ENCODE measurements at places on chromosomes 1 and 21. TPM values are rescaled to one million over a fixed set of nuclear protein-coding genes. Genes with fewer than 3 reads are reported as not detected.
A peak's percentile ranks its signal among the peaks of the same experiment; 100 is the strongest.

DNA sequence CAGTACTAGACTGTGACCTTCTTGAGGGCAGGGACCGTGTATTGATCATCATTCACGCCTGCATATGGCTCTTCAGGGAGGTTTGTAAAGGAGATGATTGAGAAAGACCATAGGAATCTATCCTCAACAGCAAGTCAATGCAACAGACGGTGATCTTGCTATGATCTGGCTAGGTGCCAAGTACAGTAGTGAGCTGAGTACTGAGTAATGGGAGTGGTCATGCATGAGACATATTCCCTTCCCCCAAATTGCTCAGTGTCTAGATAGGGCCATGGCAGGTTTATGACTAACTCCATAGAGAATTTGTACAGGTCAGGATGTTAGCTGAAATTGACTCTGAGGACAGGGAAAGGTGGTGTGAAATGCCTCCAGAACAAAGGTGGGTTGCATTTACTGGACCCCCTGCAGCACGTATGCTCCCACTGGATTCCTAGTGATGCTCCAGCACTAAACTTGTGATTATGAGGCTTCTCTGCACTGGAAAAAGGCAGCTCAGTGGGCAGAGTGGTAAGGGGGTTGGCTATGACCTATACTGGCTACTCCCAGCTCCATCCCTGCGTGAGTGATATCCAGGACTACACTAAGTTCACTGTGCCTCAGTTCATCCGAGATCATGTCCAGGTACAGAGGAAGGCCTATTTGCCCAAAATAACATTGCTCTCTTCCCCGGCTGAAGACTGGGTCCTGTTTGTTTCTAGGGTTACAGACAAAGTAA lies 37.2 kb downstream of the KCNJ6 start:
- DNase-seq: peak; percentile 69

DNA sequence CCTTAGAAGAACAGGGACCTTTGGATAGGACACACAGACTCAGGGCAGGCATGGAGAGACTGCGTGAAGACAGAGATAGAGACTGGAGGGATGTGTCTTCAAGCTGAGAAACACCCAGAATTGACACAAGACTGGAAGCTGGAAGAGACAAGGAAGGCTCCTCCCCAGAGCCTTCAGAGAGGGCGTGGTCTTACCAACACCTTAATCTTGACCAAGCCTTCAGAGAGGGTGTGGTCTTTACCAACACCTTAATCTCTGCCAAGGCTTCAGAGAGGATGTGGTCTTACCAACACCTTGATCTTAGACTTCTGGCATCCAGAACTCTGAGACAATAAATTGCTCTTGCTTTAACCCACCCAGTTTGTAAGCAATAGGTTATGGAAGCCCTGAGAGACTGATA lies 481.4 kb upstream of the VAMP3 start:
- DNase-seq: no peak

AADACL3 gene
- total RNA-seq: not detected

DNA sequence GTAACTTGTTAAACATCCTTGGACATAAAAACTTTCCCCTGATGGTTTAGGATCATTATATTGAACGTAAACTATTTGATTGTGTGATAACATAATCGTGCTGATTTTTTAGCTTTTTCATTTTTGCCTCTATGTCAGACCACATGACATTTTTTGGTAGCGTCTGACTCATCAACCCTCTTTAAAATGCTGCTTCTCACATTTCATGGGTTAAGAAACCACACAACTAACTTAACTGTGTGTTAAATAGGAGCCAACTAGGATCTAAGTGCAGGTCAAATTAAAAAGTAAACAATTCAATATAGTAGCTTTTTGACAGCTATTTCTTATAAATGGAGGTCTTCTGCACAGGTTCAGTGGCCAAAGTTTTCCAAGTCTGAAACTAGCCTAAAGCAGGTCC lies 9.8 kb downstream of the BTG3 start:
- DNase-seq: peak; percentile 68

GRCh38 chr1:236425031-236425663 lies 31.1 kb downstream of the EDARADD start:
- no peak for DNase-seq

ALG14 gene
- 6.4 TPM for total RNA-seq

DNA sequence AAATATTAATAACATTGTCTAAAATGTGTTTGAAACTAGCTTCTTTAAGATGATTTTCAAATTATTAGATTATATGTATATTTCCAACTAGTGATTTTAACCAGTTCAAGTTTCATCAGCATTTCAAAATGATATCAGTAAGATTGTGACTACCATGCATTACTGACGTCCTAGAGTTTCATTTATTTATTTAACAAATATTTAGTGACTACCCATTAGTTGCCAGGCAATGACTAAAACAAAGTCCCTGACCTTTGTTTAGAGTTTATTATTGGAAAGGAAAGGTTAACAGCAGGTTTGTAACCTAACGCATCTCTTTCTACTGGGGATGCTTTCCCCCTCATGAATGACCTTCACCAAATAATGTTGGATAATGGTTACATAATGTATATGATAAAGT lies 7.6 kb upstream of the C4BPB start:
- DNase-seq: no peak

PEX14 gene
- 18.7 TPM for total RNA-seq

- no peak for DNase-seq
These were observed 273.1 kb downstream of the MRPL39 start for GRCh38 chr21:25334046-25334730.

FASLG gene
- not detected for total RNA-seq

GRCh38 chr21:45179568-45180245 lies 105.3 kb downstream of the ADARB1 start:
- no peak for DNase-seq

- peak; percentile 89 for DNase-seq
These were observed at the start of gene PLOD1 for GRCh38 chr1:11934302-11935056. PLOD1 (plus strand) TSS chr1:11934717; CDS start chr1:11934780, 63 bp downstream.

CLIC4 gene
- 544 TPM for total RNA-seq

DNA sequence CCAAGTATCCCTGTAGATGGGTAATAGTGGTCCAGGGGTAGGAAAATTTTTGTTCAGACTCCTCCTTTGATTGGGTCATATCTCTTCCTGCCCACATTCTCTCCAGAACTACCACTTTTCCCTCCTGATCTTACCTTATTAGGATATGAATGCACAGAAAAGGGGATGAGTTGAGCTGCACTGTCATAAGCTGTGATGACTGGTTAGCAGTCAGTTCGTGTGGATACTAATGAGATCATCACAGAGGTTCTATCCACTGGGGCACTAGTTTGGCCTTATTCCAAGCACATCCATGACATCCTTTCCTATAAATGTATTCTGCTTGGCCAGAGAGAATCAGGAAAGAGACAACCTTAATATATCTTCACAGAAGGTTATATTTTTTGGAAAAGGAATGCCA lies 22.1 kb upstream of the TBX15 start:
- DNase-seq: no peak

DNA sequence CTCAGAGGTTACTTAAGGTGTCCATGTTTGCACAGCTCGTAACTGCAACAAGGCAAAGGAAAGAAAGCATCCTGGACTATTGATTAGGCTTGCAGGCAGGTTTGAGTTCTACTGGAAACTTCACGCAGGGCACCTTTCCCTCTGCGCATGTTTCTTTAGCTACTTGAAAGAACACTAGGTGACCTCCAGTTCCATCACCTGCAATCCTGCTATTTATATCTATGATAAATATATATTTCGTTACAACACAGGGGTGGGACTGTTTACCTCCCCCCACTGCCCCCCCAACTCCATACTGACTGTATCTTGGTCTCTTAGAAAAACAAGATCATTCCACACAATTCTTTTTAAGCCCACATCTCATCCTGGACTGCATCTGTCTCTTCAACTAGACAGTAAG lies 12.1 kb downstream of the SSBP3 start:
- DNase-seq: no peak

GRCh38 chr1:58597996-58598395 lies 20.9 kb upstream of the TACSTD2 start:
- DNase-seq: no peak

GRCh38 chr1:239872626-239873025 lies 219.1 kb upstream of the FMN2 start:
- no peak for DNase-seq

- no peak for DNase-seq
These were observed 50.2 kb downstream of the RABGAP1L start for GRCh38 chr1:174209347-174210187.

DNA sequence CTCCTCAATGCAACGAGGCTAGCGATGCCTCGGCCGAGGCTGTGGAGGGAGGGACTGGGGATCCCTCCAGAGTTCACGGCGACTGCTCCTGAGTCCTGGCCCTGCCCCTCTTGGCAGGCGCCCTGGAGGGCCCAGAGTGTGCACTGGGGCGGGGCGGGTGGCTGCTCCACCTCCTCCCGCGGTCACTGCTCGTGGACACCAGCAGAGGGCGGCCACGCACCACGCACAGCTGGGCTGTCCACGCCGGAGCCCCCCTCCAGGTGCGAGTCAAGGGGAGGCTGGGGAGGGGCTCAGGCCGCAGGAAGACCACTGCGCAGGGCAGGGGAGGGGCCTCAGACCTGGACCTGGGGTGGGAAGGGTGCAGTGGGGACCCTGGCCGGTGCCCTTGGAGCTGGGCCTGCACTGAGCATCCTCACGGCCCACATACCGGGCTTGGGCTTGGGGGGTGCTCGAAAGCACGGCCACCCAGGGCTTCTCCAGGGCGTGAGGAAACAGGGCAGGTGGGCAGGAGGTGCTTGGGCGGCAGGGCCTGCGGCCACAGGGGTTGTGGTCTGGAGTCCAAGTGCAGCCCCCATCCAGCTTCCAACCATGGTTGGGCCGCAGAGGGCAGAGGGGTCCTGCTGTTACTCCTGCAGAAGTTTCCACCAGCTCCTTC lies 20.6 kb upstream of the TTC34 start:
- DNase-seq: no peak

DNA sequence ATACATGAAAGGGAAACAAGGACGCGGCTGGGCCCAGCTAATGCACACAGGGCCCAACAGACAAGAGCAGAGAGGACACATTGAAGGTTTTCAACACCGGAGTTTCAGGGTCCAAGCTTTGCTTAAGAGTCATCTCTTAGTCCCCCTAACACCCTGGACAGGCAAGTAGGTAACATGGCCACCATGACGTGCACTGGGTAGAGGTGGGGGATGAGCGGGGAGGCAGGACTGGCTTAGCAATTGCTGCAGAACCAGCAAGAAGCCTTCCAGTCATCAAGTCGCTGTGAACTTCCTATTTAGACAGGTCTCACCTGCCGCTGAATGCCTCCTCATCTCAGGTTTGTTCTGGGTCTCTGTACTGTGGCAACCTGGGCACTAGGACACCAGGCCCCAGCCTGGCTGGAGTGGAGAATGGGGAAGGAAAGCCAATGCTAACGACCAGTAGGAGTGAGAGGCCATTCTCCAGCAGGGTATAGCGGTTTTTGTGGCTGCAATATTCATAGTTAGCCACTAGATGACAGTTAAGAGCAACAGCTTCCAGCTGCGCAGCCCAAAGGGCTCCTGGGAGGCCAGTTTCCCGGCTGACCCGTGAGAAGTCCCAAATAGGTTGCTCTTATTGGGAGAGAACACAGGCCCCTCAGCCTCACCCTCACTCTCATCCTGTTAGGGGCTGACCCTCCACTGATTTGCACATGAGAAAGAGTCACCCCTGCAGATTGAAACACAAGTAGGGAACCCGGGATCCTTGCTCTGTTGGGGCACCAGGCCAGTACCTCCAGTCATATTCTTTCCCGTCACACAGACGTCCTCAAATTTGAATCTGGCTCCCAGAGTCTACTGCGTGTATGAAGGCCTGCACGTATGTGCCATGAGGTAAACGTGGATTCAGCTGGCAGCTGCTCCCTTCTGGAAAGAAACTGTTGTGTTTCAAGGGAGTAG lies 6.0 kb upstream of the PIGC start:
- DNase-seq: peak; percentile 61

DNA sequence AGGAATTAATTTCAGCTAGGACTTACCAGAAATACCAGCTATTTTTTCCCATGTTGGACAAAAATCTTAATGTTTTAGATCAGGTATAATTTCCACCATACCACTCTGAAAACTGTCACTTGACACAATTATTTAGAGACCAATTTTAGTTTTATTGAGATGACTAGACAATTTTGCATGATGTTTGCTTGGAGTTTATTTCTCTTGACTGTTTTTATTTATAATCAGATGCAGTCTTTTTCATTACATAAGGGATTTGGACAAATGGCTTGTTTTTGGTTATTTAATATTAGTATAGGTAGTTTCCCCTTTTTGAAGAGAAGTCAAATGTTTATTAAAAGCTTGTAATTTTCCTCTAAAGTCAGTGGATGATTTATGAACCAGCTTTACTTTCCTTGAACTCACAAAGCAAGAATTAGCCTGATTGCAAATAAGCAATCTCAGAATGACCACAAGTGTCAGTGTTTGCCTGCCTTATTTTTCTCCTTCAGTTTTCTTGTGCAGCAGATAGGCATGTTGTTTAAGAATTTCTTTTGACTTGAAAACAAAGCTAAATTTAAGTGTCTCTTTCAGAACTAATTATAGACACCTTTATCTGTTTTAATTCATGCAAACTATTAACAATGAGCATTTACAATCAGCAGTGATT lies 3.8 kb upstream of the B3GALT2 start:
- peak; percentile 62 for DNase-seq

KIF2C gene
- 26.8 TPM for total RNA-seq

DNA sequence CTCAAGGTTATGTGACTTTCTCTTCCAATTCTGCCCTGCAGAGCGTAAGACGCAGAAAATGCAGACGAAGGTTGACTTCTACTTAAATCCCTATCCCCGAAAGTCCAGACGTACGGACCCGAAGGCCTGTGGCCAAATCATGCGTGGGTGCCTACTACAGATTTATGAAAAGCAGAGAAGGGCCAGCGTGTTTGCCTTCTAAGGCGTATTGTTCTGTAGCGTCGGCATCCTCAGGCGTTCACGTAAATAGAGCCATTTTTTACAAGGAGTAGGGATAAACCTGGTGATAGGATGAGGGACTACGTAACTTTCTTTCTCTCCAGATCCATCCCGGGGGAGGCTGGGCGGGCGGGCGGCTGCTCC lies 222 bp upstream of the GIPC2 start:
- no peak for DNase-seq

- DNase-seq: peak; percentile 75
These were observed 10.6 kb downstream of the ACTL8 start for GRCh38 chr1:17765444-17766411.

DNA sequence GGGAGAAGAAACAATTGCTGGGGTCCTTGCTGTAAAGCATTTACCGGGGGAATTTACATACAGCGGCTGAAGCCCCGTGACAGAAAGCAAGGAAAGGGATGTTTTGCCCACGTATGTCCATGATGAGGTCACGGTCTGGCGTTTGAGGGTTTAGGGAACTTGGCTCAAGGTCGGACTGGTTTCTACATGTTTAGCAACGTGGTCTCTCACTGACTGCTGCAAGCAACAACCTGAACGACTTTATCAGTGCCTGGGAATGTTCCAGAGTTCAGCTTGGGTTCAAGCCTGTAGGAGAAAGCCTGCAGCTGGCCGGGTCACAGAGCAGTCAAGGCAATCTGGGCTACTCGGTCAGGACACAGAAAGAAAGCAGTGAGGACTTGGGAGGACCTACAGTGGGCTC lies 323.3 kb downstream of the AJAP1 start:
- DNase-seq: no peak

AMPD2 gene
- 90.5 TPM for total RNA-seq

- peak; percentile 8 for DNase-seq
These were observed 654.9 kb upstream of the PKN2 start for GRCh38 chr1:88029142-88029541.

Measured in fibroblast of villous mesenchyme (primary cell).